Vagina (tissue), 2 donors: ENCODE measurements at places on chromosomes 7 and 10. TPM values are rescaled to one million over a fixed set of nuclear protein-coding genes. Genes with fewer than 3 reads are reported as not detected.
A peak's percentile ranks its signal among the peaks of the same experiment; 100 is the strongest.

GRCh38 chr10:50575477-50576244, 48.1 kb downstream of the SGMS1 start:
- H3K4me1 ChIP-seq, result peaks cover 44% of the 10 kb centered on the region
- no peak overlapping the region for H3K27ac ChIP-seq
- no peaks in the 10 kb centered on the region for H3K27me3 ChIP-seq
- no peak for DNase-seq
- H3K36me3 ChIP-seq, result no peaks in the 10 kb centered on the region

HPSE2 gene
- total RNA-seq, result 10.6 TPM

GRCh38 chr7:131235489-131236317, 92.0 kb upstream of the MKLN1 start:
- no peaks in the 10 kb centered on the region for H3K36me3 ChIP-seq
- no peak overlapping the region for H3K27ac ChIP-seq
- H3K4me1 ChIP-seq, result no peaks in the 10 kb centered on the region
- no peak for DNase-seq
- no peak overlapping the region for H3K4me3 ChIP-seq

DNA sequence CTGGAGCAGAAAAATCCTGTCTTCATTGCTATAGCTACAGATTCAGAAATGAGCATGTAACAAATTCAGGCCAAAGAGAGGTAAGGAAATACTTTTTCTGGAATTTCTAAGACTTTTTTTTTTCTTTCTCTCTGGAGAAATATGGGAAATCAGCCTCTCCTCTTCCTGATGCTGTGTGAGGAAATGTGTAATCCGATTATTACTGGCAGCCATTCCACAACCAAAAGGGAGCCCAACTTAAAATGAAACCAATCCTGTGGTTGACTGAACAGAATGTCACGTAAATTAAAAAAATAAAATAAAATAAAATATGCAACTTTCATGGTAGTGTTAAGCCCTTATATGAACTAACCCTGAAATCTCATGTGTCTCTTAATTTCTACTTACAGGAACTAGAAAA, 10.7 kb upstream of the POT1 start:
- no peak overlapping the region for H3K27ac ChIP-seq
- H3K27me3 ChIP-seq, result no peaks in the 10 kb centered on the region
- no peak overlapping the region for H3K4me3 ChIP-seq
- no peak for DNase-seq
- no peaks in the 10 kb centered on the region for H3K4me1 ChIP-seq
- H3K36me3 ChIP-seq, result no peaks in the 10 kb centered on the region

ADCY1 gene
- total RNA-seq, result 2.5 TPM

DNA sequence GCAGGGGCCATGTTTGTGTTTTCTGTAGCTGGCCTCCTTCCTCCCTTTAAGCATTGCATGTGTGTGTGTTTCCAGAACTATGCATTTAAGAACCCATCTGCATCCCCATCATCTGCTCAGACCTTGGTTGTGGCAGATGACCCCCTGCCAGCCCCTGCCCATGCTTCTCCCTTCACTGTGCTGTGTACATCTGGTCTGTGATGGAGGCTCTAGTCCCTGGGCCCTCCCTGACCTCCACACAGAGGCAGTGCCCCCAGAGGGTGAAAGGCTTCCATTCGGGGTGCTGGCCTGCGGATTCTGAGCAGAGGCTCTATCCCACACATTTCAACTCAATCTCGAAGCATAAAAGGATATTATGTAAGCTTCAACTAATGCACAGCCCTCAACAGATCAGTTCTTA, 89.4 kb downstream of the TACC2 start:
- DNase-seq, result no peak
- H3K4me1 ChIP-seq, result peaks cover 6% of the 10 kb centered on the region
- no peaks in the 10 kb centered on the region for H3K27me3 ChIP-seq
- no peak overlapping the region for H3K4me3 ChIP-seq
- peak overlapping the region; percentile 74 for H3K27ac ChIP-seq

TRIM56 gene
- 19.4 TPM for total RNA-seq

GRCh38 chr10:77034240-77034639, 603.4 kb downstream of the KCNMA1 start:
- no peaks in the 10 kb centered on the region for H3K4me1 ChIP-seq
- H3K27me3 ChIP-seq, result no peaks in the 10 kb centered on the region
- H3K36me3 ChIP-seq, result no peaks in the 10 kb centered on the region
- no peak overlapping the region for H3K4me3 ChIP-seq

DNA sequence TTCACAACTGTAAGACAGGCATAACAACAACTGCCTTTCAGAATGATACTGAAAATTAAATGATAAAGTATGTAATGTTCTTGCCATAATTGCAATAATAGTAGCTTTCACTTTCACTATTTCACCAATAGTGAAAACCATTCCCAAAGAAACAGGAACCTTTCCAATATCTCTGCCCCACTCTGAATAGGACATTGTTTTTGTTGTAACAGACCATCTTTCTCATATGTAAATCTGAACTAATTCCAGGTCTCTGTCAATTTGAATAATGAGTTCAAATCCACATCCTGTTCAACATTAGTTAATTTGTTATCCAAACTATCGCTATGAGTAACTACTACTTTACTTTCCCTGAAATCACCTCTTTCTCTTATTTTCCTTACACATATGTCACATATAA, 148.0 kb downstream of the LRRN3 start:
- no peak for DNase-seq
- H3K27me3 ChIP-seq, result no peaks in the 10 kb centered on the region
- no peaks in the 10 kb centered on the region for H3K36me3 ChIP-seq

DNA sequence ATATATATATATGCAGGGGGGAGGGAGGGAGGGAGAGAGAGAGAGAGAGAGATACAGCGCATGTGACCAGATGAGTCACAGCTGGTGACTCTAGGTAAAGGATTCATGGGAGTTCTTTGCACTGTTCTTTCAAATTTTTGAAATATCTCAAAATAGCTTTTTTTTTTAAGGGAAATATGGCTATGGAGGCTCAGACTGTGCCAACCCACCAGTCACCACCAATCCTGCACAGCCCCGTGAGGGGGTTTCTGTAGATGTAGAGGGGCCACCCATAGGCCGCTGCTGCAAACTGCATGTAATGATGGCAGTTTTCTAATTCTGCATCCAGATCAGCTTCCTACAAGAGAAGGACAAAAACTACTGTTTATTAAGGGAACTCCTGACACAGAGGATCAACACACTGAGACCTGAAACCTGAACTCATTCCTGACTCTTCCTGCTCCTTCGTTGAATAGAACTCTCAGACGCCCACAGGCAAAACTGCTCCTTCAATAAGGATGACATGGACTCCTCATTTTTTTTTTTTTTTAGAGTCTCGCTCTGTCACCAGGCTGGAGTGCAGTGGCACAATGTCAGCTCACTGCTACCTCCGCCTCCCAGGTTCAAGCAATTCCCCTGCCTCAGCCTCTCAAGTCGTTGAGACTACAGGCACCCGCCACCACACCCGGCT, 17.3 kb downstream of the DAGLB start:
- no peak overlapping the region for H3K27ac ChIP-seq
- DNase-seq, result no peak
- H3K36me3 ChIP-seq, result peaks cover 61% of the 10 kb centered on the region
- H3K4me1 ChIP-seq, result peaks cover 6% of the 10 kb centered on the region
- no peaks in the 10 kb centered on the region for H3K27me3 ChIP-seq
- no peak overlapping the region for H3K4me3 ChIP-seq

GRCh38 chr7:99372275-99373090, 2.0 kb upstream of the ARPC1B start:
- no peak overlapping the region for H3K4me3 ChIP-seq
- H3K27ac ChIP-seq, result peak overlapping the region; percentile 44
- H3K36me3 ChIP-seq, result no peaks in the 10 kb centered on the region
- H3K27me3 ChIP-seq, result no peaks in the 10 kb centered on the region
- DNase-seq, result no peak
- peaks cover 15% of the 10 kb centered on the region for H3K4me1 ChIP-seq
